NB4 (cell line): ENCODE measurements at places on chromosomes 11 and 22.

DNA sequence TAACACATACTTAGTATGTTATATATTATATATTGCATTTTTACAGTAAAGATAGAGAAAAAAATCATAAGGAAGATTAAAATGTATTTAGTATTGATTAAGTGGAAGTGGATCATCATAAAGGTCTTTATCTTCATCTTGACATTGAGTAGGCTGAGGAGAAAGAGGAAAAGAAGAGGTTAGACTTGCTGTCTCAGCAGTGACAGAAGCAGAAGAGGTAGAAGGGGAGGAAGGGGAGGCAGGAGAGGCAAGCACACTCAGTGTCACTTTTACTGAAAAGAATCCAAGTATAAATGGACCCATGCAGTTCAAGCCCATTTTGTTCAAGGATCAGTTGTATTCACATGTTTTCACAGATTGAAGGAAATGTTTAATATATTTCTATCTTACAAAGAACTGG lies 69.7 kb downstream of the GAB2 start:
- peak; percentile 43 for DNase-seq

GRCh38 chr22:37533995-37534394 lies 14.8 kb upstream of the CARD10 start:
- peak; percentile 92 for DNase-seq

DNA sequence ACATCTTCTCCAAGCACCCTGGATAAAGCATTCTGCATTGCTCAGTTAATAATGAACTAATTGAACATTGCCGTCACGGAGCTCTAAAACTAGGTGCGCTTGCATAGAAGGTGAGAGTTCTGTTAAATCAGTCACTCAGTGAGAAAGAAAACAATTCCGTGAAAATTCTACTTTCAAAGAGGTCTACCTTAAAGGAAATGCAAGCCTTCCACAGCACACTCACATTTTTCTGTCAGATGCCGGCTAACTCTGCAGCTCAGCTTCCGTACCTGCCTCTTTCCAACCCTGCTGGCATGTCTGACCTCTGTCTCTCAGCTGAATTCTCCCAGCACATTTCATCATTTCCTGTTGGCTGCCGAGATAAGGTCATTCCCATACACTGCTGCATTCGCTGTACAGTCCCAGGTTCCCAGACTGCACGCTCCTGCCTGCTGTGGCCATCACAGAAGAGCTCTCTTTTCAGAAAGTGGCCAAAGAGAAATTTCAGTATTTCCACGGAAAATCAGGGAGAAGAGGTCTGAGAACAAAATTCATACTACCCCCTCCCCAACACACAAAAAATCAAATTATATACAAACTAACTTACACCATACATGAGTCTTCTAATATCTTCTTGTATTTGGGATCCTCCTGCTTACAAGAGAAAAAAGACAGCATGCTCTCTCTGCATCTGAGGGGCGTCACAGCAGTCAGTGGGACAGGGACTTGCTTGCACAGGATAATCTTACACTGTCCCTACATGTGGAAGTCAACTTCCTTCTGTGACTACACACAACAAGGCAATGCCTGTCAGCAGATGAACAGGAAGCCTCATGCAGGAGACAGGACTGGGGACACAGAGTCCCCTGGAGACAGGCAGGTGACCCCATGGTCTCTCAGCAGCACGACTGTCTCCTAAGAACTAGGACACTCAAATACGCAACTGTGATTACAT lies 55.1 kb downstream of the PACSIN2 start:
- DNase-seq = peak; percentile 79

- DNase-seq = no peak
These were observed 108.3 kb downstream of the PKNOX2 start for GRCh38 chr11:125272821-125273220.

GRCh38 chr11:24805671-24806070 lies 308.8 kb downstream of the LUZP2 start:
- DNase-seq = no peak

GRCh38 chr11:45209891-45210699 lies 63.7 kb downstream of the PRDM11 start:
- peak; percentile 45 for DNase-seq

- DNase-seq = no peak
These were observed 3.8 kb downstream of the FOLR1 start for GRCh38 chr11:72195518-72196270.

- DNase-seq = no peak
These were observed 535.1 kb downstream of the TMEM135 start for GRCh38 chr11:87572881-87573280.

GRCh38 chr22:16776080-16776479 lies 49.1 kb downstream of the XKR3 start:
- DNase-seq = peak; percentile 49

DNA sequence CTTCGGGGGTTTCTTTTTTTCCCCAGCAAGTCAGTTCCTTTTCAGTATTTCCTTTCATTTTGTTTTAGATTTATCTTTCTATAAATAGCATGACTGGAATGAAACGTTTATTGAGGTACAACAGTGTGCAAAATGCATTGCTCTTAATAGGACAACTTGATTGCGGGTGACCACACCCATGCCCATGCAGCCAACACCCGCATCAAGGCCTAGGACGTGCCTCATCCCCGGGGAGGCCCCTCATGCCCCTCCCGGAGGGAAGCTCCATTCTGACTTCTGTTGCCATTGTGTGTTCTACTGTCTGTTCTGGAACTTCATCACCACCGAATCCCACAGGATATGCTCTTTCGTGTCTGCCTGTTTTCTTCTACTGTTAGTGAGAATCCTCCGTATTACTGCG lies 82.2 kb downstream of the RPS6KA4 start:
- DNase-seq = no peak

- peak; percentile 65 for DNase-seq
These were observed 32.4 kb downstream of the MCAM start for GRCh38 chr11:119284344-119285157.

GRCh38 chr11:83031127-83031526 lies 40.6 kb downstream of the RAB30 start:
- DNase-seq = no peak

DNA sequence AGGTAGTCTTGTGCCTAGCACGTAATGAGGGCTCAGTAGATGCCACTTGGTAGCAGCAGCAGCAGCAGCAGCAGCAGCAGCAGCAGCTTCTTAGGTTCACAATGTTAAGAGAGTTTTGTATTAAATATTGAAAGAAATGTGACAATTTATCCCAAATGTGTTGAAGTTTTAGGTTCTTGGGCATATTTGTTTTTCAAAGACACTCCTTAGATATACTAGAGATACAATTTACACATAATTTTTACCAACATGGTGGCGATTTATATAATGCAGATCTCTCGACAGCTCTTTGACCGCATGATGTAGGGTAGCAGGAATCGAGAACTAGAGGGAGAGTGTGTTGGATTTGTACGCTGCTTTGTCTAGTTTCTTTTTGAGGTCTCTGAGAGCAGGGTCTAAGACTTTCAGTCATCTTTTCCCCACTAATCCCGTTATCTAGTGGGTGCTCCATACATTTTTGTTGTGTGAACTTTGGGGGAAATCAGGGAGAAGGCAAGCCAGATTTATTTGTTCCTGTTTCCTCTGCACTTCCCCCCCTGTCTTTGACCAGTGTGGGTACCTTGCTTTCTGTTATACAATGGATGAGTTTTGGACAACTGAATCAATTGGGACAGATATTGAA lies 1.4 kb downstream of the FDX1 start:
- DNase-seq = peak; percentile 31

DNA sequence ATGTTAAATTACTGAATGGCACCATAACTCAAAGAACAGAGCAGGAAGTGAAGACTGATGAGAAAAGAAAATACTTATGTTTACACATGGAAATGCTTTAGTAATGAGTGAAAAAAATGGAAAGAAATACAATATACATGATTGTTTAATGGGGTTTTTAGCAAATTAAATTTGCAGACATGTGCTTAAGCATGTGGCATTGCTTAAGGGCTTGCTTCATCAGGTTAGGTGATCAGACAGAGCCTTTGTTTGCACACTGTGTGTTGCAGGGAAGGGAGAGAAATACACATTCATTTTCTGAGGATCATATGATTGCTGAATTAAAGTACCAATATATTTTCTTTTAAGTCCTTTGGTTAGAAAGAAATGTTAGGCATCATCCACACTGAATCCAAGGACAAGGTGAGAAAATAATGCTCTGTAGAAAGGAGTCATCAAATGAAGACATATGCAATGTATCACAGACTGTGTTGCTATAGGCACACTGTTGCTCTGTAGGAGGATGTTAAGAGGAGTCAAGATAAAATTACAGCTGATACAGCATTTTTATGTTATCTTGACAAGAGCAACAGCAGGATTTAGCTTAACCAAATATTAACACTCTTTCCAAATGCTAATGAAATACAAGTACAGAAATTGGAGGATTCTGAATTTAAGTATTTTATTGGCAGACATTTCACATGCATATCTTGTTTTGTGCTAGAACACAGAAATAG lies 23.4 kb upstream of the ARHGAP20 start:
- DNase-seq = no peak

DNA sequence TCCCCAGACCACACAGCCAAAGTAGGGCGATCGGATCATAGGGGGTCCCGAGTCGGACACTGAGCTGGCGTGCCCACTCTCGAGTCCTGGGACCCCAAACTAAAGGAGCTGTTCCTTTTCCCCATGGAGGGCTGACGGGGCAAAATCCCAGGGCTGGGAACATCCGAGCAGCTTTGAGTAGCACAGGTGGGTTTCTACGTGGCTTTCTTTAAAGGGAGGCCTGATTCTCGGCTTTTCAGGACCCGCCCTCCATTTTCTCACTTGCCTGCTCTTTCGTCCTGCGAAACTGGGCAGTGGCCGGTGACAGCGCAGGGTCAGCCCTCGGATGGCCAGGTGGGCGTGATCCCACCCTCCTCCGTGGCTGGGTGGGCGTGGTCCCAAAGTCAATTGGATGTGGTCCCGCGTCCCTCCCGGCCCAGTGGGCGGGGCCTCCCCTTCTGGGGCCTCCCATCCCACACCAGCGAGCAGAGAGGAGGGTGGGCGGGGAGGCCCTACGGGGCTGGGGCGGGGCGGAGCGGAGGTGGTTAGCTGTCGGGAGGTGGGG lies 17.5 kb upstream of the TXNRD2 start:
- no peak for DNase-seq

GRCh38 chr11:77602381-77603088 lies 12.8 kb downstream of the AQP11 start:
- no peak for DNase-seq

DNA sequence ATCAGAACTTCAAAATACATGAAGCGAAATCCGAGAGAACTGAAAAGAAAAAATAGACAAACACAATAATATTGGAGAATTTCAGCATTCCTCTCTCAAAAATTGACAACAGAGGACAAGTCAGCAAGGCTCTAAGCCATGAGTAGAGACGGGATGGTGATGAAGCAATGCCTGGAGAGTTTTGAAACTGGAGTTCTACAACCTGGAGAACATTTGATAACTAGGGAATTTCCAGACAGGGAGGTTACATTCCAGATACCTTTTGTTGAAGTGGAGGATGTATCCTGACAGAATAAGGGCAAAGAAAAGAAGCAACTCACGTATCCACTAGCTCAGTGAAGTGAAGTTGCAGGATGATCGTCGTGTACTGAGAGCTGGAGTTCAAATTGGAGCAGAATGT lies 291.4 kb downstream of the CTTN start:
- no peak for DNase-seq

- DNase-seq = no peak
These were observed 7.8 kb upstream of the STIP1 start for GRCh38 chr11:64178203-64178602.

- DNase-seq = no peak
These were observed 68.2 kb upstream of the B3GAT1 start for GRCh38 chr11:134480136-134480712.

- DNase-seq = no peak
These were observed 41.7 kb downstream of the KIAA1671 start for GRCh38 chr22:24994070-24994763.

GRCh38 chr11:71391796-71392195 lies 56.4 kb downstream of the DHCR7 start:
- no peak for DNase-seq

DNA sequence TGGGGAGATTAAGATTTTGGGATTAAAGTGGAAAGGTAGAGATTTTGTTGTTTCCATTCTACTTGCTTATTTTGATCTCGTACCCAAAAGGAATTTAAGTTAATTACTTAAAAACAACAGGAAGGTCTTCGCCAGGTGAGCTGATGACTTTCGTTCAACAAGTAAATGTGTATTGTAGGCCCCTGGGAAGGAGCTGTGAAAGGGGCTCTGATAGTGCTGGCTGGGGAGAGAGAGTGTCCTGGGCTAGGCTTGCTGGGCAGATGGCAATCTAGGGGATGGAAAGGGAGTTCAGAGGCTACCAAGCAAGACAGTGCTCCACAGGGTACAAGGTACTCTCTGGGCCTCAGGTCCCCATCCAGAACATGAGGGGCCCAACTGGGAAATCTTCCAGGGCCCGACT lies 189.4 kb downstream of the CEP164 start:
- DNase-seq = no peak

DNA sequence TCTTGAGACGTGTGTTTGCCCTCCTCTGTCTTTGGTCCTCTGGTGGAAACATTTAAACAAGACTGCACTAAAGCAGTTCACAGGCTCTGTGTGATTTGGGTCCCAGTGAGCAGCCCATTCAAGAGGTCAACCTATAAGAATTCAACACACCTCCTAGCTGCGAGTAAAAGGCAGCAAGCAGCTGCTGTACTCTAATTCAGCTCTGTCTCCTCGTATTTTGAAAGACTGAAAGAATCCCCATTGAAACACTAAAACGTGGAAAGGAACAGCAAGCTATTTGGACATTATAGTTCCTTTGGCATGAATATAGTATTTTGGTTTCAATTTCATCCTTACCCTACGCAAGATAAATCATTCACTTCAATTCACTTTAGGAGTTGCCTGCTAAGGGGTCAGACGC lies 1046.7 kb downstream of the DLG2 start:
- DNase-seq = no peak
